NCI-H1436 (cell line): ENCODE measurements at places on chromosomes 1 and 21.

GRCh38 chr1:210236840-210237409 lies 4.3 kb downstream of the SERTAD4 start:
- no peak for DNase-seq

GRCh38 chr1:219801156-219801820 lies 127.1 kb downstream of the SLC30A10 start:
- no peak for DNase-seq

- DNase-seq: peak; percentile 27
These were observed 217.2 kb upstream of the C1orf105 start for GRCh38 chr1:172203135-172203823.

- peak; percentile 86 for DNase-seq
These were observed 13.2 kb downstream of the PPP1R15B start for GRCh38 chr1:204398197-204399125.

GRCh38 chr1:43803646-43804045 lies 96.3 kb downstream of the ST3GAL3 start:
- no peak for DNase-seq

- no peak for DNase-seq
These were observed 3.8 kb downstream of the LMX1A start for GRCh38 chr1:165352442-165353293.

DNA sequence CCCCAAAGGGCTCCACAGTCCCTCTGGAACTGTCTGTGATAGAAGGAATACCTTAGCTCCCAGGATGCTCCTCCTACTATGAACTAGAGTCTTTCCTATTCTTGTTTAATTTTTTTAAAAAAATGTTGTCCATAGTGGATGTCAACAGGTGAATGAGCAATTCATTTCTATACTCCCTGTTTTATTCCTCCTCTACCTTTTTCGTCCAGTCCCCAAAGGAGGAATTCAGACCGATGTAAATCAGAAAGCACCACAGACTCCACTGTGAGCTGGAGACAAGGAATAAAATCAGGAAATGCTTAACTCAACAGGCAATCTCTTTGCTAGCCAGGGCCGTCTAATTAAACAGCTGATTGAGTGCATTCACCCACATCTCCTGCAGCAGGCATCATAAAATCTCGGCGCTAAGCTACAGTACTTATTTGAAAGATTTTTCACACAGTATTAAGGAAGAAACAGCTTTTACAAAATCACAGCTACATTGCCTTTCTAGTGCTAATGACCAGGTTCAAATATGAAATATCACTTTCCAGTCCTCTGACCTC lies 381.6 kb downstream of the SIPA1L2 start:
- DNase-seq: no peak

- no peak for DNase-seq
These were observed 461.5 kb upstream of the PROX1 start for GRCh38 chr1:213526306-213526705.
